ENCODE measurements at places on chromosomes 4 and X.

DNA sequence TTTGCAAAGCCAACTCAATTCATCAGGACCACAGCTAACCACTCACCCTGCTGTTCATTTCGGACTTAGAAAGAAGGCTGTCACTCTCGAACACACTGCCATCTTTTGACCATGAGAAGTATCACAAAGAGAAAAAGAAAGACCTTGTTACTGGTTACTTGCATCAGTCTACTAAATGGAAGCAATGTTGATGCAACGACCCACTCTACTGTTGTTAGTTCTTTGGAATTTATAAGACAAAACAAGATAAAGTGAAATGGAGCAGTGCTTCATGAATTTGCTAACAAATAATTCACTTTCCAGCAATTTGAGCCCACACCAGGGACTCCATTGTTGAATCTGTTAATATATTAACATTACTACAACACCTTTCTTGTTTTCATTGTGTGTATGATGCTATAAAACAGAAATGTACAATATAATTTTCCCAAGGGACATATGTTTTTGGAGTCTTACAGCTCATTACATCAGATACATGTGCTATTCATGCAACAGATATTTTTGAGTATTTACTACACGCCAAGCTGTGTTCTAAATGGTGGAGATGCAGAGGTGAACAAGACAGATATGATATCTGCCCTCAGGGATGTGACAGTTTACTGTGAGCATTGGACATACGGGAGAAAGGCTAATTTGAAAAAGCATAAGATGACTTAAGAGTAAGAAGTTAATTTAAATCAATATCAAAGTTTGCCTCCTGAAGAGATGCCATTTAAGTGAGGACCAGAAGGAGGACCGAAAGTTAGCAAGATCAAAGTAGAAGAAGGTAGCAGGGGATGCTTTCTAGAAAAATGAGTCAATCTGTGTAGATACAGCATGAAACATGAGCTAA is 87.2 kb downstream of the AREG start:
- no peak for DNase-seq

DNA sequence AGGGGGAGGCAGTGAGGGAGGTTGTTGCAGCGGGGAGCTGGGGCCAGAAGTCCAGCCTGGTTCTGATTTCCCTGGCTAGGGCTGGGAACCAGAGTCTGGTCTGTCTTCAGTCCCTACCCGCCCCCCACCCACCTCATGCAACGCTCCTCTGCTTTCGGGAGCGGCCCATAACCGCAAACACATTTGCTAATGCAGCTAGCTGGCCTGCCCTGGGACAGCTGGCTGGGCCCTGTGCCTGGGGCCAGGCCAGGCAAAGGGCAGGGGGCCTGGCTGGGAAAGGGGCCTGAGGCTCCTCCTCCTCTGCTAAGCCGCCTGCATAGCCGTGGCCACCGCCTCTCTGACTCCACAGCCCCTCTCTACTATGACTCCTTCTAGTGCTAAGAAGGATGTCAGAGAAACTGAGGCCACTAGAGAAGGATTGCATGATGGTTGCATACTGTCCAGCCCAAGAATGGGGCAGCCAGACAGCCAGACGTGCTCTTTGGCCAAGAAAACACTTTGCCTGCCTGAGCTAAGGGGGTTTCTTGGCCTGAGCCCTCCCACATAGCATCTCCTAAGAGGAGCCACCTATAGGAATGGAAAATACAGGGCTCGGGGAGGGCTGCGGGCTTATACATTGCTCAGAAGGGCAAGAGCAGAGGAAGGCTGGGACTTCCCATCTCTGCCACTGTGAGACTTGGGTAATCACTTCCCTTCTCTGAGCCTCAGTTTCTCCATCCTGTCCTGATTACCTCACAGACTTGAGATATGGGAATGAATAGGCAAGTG is 76.9 kb downstream of the PJA1 start:
- DNase-seq: no peak

DNA sequence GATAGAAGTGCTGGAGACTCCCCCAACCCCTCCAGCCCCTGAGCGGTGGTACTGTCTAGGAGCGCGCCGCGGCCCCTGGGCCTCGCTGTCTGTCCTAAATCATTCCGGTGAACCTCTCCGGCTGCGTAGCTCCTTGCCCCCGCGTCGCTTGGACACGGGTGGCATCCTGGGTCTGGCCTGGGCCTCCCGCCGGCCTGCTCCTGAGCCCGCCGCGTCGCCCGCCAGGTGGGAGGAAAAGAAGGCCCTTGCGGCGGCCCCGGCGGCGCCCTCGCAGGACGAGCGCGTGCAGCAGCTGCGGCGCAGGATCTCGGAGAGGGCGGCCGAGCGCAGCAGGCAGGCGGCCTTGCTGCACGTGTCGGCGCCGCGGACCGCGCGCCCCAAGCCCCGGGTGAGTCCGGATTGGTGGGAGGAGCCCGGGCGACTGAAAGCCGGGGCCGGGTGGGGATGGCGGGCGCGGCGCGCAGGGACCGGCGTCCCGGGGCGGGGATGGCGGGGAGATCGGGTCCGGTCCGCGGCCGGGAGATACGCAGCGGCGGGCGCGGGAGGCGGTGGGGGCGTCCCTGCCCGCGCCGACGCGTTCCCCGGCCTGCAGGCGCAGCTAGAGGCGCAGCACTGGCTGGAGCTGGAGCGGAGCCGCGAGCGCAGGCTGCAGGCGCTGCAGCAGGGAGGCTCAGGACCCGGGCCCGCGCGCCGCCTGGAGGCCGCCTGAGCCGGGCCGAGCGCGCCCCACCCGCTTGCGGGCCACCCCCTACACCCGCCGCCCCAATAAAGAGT is 6.5 kb upstream of the RNF4 start:
- no peak for DNase-seq

GRCh38 chr4:76272073-76272472 is 20.6 kb downstream of the FAM47E start:
- DNase-seq: no peak

GRCh38 chr4:92520563-92520962 is 216.8 kb downstream of the GRID2 start:
- DNase-seq: no peak

- no peak for DNase-seq
Measured at GRCh38 chr4:24604558-24605214, 20.3 kb upstream of the DHX15 start.

- DNase-seq: no peak
Measured at GRCh38 chr4:158605393-158605792, 66.3 kb downstream of the C4orf46 start.
